ENCODE measurements at places on chromosomes 5 and 9.
A peak's percentile ranks its signal among the peaks of the same experiment; 100 is the strongest.

DNA sequence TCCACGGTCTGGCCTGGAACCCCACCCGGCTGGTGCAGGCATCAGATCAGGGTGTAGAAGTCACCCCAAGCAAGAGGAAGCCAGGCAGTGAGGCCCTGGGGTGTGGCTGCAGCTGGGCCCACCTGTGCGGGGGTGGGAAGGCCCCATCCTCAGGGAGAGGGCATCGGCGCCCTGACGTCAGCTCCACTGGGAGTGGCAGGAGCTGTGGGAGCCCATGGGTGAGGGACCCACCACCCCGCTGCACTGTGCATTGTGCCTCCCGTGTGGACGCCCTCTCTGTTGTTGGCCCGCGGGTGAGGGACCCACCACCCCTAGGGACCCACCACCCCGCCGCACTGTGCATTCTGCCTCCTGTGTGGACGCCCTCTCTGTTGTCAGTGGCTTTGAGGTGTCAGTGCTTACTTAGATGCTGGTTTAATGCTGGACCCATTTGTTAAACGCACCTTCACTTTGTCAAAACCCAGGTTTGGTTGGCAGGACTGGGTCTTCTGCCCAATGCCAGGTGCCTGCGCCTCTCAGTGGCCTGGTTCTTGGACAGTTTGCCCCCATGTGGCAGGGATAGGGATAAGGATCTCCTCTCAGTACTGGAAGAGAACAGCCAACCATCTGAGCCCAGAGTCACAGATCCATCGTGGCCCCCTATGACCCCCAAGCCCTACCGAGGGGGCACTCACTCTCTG, 6.9 kb upstream of the EXOC3 start:
- peak; percentile 58 for DNase-seq

- DNase-seq = no peak
Observed at GRCh38 chr5:43134019-43134418, 13.3 kb downstream of the ZNF131 start.

DNA sequence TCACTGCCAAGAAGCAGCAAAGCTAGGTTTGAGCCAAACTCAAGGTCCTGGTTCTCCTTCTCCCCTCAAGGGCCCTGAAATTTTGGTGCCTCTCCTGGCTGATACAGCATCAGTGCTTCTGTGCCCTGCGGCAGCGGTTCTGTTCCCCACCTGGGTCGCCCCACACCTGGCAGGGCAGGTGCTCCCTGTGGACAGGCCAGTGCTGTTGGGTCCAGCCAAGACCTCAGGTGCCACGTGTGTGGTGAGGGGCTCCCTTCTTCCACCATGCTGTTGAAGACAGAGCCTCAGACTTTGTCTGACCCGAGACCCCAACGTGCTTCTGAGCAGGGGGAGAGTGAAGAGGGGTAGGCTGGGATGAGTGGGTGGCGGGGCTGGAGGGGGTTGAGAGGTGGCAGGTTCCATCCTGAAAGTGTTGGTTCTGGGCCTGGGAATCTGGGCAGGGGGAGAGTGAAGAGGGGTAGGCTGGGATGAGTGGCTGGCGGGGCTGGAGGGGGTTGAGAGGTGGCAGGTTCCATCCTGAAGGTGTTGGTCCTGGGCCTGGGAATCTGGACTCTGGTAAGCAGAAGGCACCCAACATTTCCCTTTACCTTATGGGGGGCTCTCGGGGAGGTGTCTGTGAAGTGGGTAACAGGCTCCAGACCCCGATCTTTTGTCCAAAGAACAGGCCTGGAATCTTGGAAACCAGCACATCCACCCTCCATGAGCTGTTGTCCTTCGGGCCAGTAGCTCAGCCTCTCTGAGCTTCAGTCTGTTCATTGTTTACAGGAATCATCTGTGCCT, 2.3 kb downstream of the PLEKHG4B start:
- no peak for DNase-seq

DNA sequence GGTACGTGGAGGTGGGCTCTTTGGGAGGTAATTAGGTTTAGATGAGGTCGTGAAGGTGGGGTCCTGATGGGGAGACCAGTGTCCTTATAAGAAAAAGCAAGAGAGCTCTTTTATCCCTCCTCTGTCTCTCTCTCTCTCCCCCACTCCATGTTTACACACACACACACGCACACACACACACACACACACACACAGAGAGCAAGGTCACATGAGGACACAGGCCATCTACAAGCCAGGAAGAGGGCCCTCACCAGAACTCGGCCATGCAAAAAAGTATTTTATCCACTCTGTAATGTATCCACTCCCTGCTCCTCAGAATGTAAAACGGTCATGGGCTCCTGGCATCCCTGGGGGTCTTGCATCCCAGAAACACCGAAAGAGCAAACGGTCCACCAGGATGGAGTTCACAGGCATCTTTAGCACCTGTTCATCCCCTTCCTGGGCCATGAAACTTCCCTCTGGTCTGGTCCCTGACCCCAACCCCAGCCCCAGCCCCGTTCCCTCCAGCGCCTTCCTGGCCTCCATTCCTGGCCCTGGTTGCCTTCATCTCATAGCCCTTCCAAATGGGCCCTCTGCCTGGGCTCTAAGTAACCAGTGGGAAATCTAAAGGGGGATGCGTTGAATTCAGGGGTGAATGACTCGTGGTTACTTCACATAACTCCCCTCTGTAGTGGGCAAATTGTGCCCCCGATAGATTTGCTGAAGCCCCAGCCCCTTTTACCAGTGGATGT, 88.8 kb downstream of the NSUN2 start:
- no peak for DNase-seq

GRCh38 chr5:31343946-31344345, 150.5 kb downstream of the CDH6 start:
- no peak for DNase-seq

- no peak for DNase-seq
Observed at GRCh38 chr5:106874974-106875373, 795.8 kb downstream of the EFNA5 start.

- DNase-seq = no peak
Observed at GRCh38 chr9:133862585-133863256, 124.6 kb upstream of the SARDH start.

- DNase-seq = no peak
Observed at GRCh38 chr5:58043032-58043945, 416.6 kb downstream of the PLK2 start.

- DNase-seq = no peak
Observed at GRCh38 chr9:92601451-92601850, 65.7 kb upstream of the ECM2 start.

DNA sequence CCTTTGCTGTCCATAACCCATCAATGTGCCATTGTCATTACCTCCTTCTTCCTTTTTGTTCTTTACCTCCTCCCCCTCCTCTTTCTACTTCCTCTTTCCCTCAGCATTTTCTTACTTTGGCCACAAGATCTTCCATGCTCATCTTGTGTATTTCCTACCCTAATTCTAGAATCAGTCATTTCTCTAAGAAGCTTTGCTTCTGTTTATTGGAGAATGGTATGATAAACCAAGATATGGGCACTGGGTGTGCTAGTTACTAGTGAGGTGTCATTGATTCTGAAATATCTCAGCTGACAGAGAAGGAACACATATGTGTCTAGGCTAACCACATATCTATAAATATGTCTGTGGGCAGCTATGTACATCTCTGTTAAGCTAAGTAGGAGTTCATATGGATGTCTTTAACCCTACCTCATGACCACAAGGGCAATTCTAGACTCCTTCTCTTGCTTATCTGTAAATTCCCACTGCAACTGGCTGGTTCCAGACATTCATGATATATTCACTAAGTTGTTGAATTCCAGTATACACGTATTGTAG, 2051.3 kb upstream of the CDH9 start:
- DNase-seq = no peak

DNA sequence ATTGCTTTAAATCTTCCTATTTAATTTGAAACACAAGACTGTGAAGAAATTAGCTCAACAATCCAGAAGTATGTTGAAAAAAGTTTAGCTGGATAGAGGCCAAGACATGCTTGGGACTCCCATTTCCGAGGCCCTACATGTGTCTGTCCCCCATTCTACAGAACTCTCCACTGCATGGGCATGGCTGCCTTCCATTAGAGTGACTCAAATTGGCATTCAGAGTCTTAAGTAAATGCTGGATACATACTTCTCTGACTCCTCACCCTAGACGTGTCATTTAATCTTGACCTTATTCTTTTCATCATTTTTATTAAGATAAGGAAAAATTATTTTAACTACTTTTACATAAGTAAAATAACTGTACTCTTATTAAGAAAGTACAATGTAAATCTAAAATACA, 530.4 kb upstream of the CDH9 start:
- DNase-seq = no peak

DNA sequence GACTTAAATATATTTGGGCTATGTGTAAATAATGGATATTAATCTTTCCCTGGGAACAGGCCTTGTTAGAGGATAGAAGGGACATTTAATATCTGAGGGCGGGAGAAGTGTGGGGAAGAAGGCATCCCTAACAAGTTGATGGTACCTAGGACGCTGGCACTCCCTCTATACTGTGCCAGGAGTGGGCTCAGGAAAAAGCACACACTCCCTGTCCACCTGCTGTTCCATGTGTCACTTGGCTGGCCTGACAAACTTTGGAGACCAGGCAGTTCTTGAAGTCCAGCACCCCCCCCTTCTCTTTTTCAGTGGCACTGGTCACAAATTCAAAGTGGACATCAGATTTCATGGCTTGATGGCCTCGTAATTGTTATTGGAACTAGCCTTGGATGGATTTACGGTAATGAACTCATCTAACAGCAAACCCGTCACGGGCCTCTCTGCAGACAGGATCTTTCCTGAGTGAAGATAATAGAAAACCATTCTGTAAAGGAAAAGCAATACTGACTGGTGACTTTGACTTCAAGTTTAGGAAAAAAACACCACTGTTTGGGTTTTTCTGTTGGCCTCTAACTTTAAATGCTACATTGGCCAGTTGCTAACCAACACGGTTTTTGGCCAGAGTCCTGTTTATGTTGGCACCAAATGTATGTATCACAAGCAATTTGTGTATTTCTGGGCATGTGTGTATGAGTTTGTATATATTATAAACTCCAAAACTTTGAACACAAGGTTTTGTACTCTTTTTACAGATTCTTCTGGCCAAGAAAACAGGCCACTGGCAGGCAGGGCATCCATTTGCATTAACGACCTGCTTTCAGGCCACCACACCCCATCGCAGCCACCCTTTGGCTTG, 552.6 kb downstream of the CCDC171 start:
- DNase-seq = no peak

- no peak for DNase-seq
Observed at GRCh38 chr9:91443321-91443993, 19.8 kb upstream of the NFIL3 start.

- DNase-seq = peak; percentile 44
Observed at GRCh38 chr5:67879620-67880510, 335.7 kb upstream of the PIK3R1 start.

GRCh38 chr9:36031774-36032555, 4.7 kb upstream of the RECK start:
- DNase-seq = peak; percentile 60

GRCh38 chr9:73151653-73152542, at the start of gene ANXA1:
Gene ANXA1, plus strand, starts transcription at chr9:73151865. Its CDS starts 6,671 bp downstream, at chr9:73158536.
- DNase-seq = peak; percentile 95

DNA sequence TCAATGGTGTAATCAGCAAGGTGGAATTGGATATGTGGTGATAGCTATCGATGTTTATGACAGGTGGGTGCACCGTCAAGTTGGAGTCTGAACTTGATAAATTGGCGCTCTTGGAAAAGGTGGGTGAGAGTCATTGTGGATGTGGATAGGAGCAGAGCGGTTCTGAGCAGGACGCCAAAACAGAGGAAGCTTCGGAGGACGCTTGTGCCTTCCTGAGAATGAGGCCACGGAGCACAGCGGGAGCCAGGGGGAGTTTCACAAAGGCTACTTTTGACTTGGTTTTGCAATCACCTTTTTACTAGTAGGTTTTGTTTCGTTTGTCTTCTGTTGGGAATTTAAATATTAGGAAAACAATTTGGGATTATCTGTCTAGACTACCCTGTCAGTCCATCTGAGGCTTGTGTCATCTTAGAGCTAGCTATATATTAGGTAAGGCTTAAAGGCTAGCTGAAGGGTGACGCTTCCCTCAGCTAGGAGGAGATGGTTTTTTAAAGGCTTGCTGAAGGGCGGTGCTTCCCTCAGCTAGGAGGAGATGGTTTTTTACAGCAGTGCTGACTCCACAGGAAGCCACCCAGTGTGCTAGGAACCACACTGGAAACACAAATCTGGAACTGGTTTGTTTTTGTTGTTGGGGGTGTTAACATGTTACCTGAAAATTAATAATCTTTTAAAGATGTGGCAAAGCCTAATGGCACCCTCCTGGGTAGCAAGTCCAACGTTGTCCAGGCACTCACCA, 142.4 kb upstream of the IRX4 start:
- no peak for DNase-seq

DNA sequence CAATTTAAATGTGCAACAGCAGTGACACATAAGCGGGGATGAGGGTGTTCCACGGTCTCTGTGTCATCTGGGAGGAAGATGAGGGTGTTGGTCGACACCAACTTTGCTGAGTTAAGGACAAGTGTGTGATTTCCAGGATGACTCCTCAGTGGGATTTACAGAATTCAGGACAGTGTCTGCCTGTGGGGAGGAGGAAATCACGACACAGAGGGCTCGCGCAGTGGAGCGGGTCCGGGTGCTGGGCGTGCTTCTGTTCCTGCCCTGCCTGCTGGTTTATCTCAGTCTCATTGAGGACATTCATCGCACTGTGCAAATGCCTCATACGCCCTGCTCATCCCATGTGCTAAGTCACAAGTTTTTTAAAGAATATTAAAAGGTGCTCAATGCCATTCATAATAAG, 73.7 kb upstream of the ADAMTS2 start:
- no peak for DNase-seq

DNA sequence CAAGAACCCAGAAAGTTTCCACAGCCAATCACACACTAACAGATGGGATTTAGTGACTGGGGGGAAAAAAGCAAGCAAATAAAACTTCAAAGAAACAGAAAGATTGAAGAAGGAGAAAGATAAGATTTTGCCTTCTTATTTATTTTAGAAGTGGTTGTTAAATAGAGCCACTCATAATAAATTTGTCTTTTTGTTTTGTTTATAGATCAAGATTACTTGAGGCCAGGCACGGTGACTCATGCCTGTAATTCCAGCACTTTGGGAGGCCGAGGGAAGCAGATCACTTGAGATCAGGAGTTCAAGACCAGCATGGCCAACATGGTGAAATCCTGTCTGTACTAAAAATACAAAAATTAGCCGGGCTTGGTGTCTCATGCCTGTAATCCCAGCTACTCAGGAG, 94.9 kb upstream of the RANBP3L start:
- DNase-seq = peak; percentile 34

- no peak for DNase-seq
Observed at GRCh38 chr9:87359958-87360601, 137.6 kb upstream of the DAPK1 start.

DNA sequence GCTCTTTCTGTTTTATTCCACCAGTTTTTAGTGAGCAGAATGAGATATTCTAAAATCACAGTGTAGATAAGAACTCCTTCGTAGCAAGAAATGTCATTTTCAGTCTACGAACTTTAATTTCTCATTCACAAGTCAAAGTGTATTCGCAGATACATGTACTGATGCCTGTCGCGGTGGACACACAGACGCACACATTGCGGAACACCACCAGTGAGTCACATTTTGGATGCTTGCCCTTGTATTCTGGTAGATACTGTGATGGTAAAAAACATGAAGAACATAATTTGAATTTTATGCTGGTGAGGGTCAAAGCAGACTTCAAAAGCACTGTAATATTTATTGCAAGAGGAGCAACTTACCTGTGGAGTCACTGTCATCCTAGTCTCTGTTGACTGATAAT, 4.7 kb upstream of the C9orf57 start:
- no peak for DNase-seq
